Brain microvascular endothelial cell (primary cell): ENCODE measurements at places on chromosomes 3 and 15.

DNA sequence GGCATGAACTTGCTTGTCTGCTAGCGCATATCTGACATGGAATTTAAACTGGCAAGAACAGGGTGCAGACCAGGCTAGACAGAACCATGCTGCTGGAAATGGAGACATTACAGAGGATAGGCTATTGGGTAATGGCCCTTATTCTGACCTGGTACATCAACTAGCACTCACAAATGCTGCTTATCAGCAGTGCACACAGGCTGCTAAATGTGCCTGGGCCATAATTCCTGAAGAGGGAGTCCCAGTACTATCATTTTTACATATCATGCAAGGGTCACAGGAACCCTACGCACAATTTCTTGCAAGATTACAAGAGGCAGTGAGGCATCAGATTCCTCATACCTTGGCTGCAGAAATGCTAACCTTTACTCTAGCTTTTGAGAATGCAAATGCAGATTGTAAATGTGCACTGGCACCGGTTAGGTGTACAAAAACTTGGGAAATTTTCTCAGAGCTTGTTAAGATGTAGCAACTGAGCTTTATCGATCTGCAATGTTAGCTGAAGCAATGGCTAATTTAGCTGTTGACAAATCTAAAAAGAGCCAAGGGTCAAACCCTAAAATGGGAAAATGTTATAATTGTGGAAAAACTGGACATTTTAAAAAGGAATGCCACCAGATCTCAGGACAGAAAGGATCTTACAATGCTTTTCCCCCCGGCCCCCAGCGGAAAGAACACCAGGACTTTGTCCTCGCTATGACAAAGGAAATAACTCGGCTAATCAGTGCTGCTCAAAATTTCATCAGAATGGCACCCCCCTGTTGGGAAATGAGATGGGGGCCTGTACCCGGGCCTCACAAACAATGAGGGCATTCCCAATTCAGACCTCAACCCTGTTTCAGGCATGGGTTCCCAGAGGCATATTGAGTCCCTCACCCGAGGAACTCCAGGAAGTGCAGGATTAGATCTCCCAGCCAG lies 21.1 kb downstream of the CCRL2 start:
- DNase-seq: no peak

- DNase-seq: no peak
Measured at GRCh38 chr15:89936051-89936785, 23.5 kb upstream of the ARPIN start.

GRCh38 chr3:47479826-47480160 lies 4.1 kb upstream of the SCAP start:
- DNase-seq: no peak

DNA sequence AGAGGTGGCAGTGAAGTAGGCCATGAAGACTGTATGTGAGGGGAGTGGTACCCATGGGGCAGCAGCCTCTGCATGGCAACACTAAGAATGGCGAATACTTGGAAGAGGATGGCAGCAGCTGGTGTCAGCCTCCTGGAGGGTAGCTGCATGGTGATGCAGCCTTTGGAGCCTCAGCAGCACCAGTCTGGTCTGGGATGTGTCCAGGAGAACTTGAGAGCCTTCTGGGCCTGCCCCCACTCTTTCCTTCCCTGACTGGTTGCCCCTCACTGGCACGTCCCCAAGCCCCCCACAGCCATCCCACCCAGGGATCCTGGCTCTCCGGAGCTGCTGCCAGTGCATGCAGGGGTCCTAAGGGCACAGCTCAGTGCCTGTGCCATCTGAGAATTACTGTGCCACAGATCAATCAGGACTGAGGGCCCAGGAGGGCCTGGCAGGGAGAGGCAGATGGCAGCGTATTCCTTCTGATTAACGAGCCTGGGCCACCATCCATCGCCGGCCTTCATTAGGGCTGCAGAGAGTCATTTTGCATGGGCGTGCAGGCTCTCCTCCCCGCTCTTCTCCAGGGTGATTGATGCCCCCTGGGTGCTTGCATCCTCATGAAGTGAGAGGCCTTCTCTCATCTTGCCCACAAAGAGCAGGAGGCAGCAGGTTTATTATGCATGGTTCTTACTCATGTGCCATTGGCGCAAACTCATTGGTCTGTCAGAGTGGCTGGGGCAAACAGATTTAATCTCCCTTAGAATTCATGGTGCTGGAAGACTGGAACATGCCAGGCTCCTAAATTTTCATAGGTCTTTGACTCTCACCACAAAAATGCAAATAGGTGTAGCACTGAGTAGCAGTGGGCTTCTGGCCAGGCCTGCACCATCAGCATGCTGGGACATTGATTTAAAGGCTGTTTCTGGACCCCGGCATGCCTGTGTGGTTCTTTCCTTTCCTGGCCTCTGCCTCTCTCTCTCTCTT lies 116.8 kb downstream of the EPHB1 start:
- no peak for DNase-seq
